ENCODE measurements at places on chromosomes 1 and 21.

DNA sequence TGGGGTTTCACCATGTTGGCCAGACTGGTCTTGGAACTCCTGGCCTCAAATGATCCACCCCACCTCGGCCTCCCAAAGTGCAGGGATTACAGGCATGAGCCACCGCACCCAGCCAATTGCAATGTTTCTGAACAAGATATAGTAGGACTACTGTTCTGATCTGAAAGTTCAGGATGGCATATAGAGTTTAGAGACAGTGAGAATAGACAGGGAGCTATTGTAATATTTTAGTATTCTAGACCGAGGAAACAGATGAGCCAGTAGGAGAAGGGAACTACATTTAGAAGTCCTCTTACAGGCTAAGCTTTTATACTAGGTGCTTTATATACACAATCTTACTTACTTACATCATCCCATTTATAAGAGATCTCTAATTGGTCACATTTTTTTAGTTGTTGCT lies 33.1 kb downstream of the SOAT1 start:
- H3K27me3 ChIP-seq = no peaks in the 10 kb centered on the region
- no peak for DNase-seq
- no peaks in the 10 kb centered on the region for H3K4me1 ChIP-seq

DNA sequence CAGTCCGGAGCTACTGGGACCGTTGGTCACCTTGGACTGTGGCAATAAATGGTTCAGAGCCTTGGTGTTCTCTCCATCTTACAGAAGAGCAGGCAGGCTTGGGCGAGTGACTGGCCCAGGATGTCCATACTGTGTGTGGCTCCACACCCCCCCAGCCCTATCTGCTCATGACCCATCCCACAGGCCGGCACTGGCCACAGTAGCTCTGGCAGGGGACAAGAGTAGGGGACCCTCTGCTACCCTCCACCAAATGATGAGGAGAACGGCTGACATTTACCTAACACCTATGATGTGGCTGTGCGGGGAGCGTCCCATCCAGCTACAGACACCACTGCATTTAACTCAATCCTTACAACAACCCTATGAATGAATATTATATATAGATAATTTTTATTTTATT lies 13.3 kb downstream of the LDLRAD2 start:
- no peak overlapping the region for H3K4me3 ChIP-seq
- no peaks in the 10 kb centered on the region for H3K27me3 ChIP-seq
- no peak overlapping the region for H3K27ac ChIP-seq
- no peaks in the 10 kb centered on the region for H3K4me1 ChIP-seq

GRCh38 chr1:171256940-171257606 lies 8.8 kb downstream of the FMO1 start:
- no peaks in the 10 kb centered on the region for H3K27me3 ChIP-seq
- DNase-seq = peak; percentile 66
- no peak overlapping the region for H3K27ac ChIP-seq

GRCh38 chr21:38769191-38769780 lies 36.4 kb upstream of the ETS2 start:
- H3K27me3 ChIP-seq = no peaks in the 10 kb centered on the region
- no peak overlapping the region for H3K4me3 ChIP-seq
- no peaks in the 10 kb centered on the region for H3K36me3 ChIP-seq
- peaks cover 23% of the 10 kb centered on the region for H3K4me1 ChIP-seq
- H3K27ac ChIP-seq = peak overlapping the region; percentile 90

DNA sequence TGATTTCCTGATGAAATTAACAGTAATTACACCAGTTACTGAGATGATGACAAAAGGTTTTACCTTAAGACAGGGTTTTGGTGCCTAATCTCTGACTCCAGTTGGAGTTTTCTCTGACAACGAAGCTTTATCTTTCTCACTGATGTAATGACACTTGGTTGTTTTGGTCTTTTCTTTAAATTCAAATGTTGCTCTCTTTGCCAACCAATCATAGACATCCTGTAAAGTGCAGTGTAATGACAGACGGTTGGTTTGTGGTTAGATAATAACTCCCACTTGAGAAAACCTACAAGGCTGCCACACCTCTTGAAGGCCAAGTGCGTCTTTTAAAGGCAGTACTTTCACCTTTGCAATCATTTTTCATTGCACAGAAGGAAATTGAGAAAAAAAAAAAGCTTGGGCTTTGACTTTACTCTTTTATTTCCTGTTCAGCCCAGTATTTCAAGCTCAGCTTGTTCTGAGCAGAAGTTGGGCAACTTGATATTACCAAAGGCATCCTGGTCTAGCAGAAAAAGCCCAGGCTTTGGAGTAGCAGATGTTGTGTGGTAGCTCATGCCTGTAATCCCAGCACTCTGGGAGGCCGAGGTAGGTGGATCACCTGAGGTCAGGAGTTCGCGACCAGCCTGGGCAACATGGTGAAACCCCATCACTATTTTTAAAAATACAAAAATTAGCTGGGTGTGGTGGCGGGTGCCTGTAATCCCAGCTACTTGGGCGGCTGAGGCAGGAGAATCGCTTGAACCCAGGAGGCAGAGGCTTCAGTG lies 14.9 kb downstream of the PDIK1L start:
- H3K27ac ChIP-seq = no peak overlapping the region
- no peak for DNase-seq
- no peak overlapping the region for H3K4me3 ChIP-seq
- H3K4me1 ChIP-seq = no peaks in the 10 kb centered on the region

GRCh38 chr1:241848686-241849344 lies 811 bp downstream of the EXO1 start:
- H3K4me1 ChIP-seq = no peaks in the 10 kb centered on the region
- no peak for DNase-seq
- H3K27me3 ChIP-seq = no peaks in the 10 kb centered on the region
- no peak overlapping the region for H3K4me3 ChIP-seq

DNA sequence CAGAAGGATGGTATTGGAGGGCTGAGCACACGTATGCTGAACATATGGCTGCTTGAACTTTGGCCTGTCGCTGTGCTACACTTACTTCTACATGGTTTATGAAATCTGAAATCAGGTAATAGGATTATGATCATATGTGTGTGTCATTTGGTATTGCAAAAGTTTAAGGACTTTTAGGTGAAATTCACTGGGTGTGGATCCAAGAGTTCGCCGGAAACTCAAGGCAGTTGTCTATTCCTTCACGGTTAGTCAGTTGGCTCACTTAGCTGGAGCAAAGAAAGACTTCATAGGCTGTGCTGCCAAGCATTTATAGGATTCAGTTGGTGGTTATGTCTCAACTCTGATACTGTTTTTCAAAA lies 927 bp downstream of the UAP1 start:
- H3K4me1 ChIP-seq = peaks cover 3% of the 10 kb centered on the region
- H3K27me3 ChIP-seq = no peaks in the 10 kb centered on the region
- peak overlapping the region; percentile 98 for H3K4me3 ChIP-seq

DNA sequence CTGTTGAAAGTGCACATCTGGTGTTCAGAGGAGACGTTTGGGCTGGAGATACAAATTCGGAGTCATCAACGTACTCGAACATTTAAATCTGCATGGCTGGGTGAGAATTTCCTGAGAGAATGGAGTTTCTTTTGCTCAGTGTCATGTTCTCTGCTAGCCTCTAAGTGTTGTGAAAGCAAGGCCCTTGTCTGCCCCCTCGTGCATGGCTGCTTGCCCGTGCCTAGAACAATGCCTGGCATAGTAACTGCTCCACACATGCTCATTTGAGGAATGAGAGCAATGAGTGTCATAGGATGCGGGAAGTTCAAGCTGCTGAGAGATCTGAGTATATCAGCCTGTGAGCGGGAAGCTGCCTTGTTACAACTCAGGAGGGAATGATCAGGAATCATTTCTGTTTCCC lies 171.1 kb upstream of the CSF3R start:
- DNase-seq = no peak
- no peak overlapping the region for H3K27ac ChIP-seq
- H3K27me3 ChIP-seq = no peaks in the 10 kb centered on the region

- H3K27me3 ChIP-seq = no peaks in the 10 kb centered on the region
- DNase-seq = peak; percentile 6
- H3K4me3 ChIP-seq = peak overlapping the region; percentile 98
- H3K27ac ChIP-seq = peak overlapping the region; percentile 99
- peaks cover 11% of the 10 kb centered on the region for H3K4me1 ChIP-seq
Observed at GRCh38 chr21:46098303-46099141, 610 bp downstream of the COL6A2 start.

DNA sequence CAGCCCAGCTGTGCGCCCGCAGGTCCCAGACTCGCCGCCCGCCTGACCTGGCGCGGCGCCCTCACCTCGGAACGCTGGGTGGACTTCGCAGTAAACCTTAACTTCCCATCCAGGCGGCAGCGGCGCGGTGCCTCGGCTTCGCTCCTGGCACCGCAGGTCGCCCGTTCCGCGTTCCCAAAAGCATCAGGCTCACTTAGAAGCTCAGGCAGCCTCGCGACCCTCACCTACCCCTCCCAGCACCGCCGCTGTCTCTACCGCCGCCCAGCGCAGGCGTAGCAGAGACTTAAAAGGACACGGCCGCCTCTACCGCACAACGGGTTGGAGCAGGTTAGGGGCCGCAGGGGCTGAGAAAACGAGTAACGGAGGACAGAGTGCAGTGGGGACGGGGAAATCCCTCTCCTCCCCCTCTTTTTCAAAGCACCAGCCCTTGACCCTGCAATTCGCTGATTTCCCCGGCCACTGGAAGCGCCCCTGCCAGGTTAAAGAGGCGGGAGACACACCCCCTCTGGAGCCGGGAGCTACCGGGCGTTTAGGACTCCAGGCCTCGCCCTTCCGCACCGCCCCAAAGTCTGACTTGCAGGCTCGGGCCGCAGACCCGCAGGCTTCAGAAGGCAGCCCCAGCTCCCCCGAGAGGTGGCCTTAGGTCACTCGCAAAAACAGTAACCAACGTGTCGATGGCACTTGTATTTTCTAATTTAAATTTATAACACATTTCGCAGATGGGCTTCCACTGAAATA lies 328.5 kb downstream of the FAM72C start:
- H3K27me3 ChIP-seq = no peaks in the 10 kb centered on the region
- H3K36me3 ChIP-seq = no peaks in the 10 kb centered on the region
- no peaks in the 10 kb centered on the region for H3K4me1 ChIP-seq
- DNase-seq = no peak

DNA sequence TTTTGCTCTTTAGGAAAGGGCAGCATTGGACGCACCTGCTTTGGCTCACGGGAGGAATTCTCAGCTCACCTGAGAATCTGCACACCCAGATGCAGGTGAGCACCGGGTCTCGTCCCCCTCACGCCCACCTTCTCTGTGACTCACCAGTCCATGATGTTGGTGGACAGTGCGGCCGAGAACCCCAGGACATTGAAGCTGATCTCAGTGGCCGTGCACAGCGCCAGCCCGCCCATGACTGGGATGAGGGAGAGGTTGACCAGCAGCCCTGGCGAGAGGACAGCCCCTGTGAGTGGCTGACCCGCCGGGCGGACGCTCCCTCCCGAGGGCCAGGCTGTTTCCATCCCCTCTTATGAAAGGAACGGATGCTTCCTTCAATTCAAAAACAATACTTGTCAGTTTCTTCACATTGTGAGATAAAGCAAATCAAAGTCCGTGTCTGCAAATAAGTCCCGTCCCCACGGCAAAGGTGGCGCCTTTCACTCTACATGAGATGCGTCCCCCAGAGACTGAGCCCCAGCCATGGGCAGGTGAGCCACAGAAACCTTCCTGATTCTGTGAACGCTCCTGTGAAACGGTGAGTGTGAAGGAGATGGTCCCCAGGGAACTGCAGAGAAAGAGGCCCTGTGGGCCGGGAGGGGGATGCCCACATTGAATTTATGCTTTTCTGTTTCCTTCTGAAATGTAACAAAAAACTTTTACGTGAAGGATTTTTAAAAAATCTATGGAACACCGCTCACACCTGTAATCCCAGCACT lies 12.7 kb upstream of the CDK11B start:
- no peaks in the 10 kb centered on the region for H3K4me1 ChIP-seq
- peaks cover 64% of the 10 kb centered on the region for H3K36me3 ChIP-seq
- H3K27ac ChIP-seq = no peak overlapping the region
- H3K27me3 ChIP-seq = no peaks in the 10 kb centered on the region
- no peak overlapping the region for H3K4me3 ChIP-seq

GRCh38 chr1:199292896-199293295 lies 654.1 kb downstream of the PTPRC start:
- no peak overlapping the region for H3K4me3 ChIP-seq
- H3K4me1 ChIP-seq = no peaks in the 10 kb centered on the region
- DNase-seq = no peak
- no peaks in the 10 kb centered on the region for H3K27me3 ChIP-seq

DNA sequence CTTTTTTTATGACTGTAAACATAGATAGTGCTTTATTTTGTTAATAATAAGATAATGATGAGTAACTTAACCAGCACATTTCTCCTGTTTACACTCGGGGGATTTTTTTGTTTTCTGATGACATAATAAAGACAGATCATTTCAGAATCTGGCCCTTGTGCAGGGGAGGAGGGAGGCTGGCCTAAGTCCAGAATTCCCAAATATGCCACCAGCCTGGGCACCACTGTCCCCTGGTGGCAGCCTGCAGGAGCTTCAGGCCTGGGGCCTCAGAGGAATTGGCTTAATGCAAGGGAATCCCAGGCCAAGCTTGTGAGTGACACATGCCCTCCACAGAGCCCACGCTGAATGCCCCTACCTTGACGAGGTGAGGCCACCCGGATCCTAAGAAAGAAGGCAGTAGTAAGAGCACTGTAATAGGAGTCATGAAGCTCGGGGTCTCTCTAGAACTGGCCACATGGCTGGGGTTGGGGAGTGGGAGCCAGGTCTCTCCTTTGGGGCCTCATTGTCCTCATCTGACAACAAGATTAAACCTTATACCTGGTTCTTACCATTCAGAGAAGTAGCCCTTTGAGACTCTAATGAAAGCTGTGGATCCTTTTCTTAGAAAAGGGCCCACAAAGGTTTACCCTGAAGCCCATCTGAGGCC lies 24.1 kb downstream of the ETNK2 start:
- H3K27me3 ChIP-seq = no peaks in the 10 kb centered on the region
- DNase-seq = no peak
- H3K4me3 ChIP-seq = no peak overlapping the region
- H3K36me3 ChIP-seq = peaks cover 35% of the 10 kb centered on the region

- H3K4me3 ChIP-seq = no peak overlapping the region
- DNase-seq = no peak
- peaks cover 90% of the 10 kb centered on the region for H3K36me3 ChIP-seq
- H3K27ac ChIP-seq = no peak overlapping the region
- H3K27me3 ChIP-seq = no peaks in the 10 kb centered on the region
Observed at GRCh38 chr1:21863981-21864380, 51.9 kb downstream of the LDLRAD2 start.

GRCh38 chr1:64268653-64269557 lies 65.5 kb downstream of the UBE2U start:
- no peak overlapping the region for H3K4me3 ChIP-seq
- H3K4me1 ChIP-seq = no peaks in the 10 kb centered on the region
- no peak overlapping the region for H3K27ac ChIP-seq
- H3K36me3 ChIP-seq = no peaks in the 10 kb centered on the region
- DNase-seq = no peak

- H3K36me3 ChIP-seq = peaks cover 18% of the 10 kb centered on the region
- no peak overlapping the region for H3K4me3 ChIP-seq
- H3K27ac ChIP-seq = no peak overlapping the region
- no peaks in the 10 kb centered on the region for H3K4me1 ChIP-seq
- no peak for DNase-seq
Observed at GRCh38 chr1:169307176-169307575, 60.4 kb downstream of the NME7 start.

All from ascending aorta (tissue), 2 donors.